ENCODE measurements at places on chromosomes 6 and 20.
A peak's percentile ranks its signal among the peaks of the same experiment; 100 is the strongest.

DNA sequence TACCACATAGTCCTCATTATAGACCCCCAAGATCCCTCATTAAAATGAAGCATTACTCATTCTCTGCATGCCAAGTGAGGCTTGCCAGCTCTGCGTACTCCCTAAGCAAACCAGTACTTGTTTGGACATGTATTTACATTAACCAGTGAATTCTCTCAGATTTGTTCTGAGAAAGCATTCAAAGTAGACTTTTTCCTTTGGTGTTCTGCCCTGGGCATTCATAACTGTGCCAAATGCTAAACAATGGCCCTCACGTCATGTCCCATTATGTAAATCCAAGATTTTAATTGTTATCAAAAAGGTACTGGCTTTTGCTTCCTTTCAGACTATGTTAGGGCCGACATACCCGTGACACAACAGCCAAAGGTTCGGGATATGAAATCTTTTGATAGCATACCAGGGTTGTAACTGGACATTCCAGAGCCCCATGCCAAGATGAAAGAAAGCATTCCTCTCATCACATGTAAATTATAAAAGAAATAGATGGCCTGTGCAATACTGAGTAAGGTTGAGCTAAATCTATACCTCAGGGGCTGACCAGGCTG lies 164.2 kb downstream of the ADAT2 start:
- DNase-seq, result no peak

DNA sequence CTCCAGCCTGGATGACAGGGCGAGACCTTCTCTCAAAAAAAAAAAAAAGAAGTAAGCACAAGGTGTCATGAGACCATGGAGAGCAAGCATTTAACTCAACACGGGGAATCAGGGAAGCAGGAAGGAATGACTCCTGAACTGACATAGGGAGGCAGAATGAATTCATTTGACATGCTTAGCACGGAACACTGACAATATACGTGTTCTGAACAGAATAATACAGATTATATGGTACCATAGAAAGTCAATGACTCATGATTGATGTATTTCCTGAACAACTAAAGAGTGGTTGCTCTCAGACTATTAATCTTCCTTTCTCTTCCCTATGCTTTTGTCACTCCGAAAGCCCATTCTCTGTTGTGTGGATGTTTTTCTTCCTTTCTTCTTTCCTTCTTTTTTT lies 20.7 kb upstream of the ASIP start:
- peak; percentile 41 for DNase-seq

DNA sequence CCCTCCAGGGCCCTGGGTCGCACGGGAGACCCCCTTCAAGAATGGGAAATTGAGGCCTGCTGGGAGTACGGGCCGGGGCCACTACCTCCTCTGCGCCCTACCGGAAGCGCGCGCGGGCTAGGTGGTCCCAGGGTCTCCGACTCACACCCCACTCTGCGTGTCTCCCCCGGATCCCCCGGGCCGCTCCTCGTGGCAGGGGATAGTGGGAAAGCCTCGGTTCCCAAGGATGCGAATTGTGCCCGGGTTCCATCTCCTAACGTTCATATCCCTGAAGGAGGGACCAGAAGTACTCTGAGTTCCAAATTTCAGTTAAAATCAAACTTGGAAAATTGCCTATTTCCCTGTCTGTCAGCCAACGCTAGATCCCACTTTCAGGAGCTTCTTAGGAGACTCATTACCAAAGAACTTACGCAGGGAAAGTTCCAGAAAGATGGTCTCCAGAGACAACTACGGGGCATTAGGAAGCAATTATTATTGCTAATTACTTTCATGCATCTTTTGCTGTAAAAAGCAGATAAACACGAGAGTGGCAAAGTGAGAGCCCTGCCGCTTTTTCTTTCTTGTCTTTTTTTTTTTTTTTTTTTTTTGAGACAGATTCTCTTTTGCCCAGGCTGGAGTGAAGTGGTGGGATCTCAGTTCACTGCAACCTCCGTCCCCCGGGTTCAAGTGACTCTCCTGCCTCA lies 858 bp downstream of the FAM83D start:
- peak; percentile 57 for DNase-seq

- no peak for DNase-seq
These were observed 779.6 kb downstream of the MAFB start for GRCh38 chr20:39909447-39909846.

DNA sequence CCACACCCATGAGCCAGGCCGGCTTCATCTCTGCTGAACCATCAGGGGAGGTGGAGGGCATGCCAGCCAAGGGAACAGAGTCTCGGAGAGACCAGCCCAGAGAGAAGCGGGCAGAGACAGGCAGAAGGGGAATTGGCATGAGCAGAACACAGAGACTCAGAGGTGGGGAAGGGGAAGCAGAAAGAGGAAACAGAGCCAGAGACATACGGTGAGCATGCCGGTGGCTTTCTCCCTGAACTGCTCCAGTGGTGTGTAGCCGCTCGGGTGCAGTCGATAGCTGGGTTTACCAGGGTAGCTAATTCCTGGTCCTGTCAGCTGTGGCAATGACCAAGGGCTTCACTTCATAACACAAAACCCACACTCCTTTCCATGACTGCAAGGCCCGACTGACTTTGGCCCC lies 83.6 kb upstream of the CCDC167 start:
- no peak for DNase-seq

Measured in RKO (cell line).